Fibroblast of upper back skin (primary cell): ENCODE measurements at places on chromosomes 13 and 19.

DNA sequence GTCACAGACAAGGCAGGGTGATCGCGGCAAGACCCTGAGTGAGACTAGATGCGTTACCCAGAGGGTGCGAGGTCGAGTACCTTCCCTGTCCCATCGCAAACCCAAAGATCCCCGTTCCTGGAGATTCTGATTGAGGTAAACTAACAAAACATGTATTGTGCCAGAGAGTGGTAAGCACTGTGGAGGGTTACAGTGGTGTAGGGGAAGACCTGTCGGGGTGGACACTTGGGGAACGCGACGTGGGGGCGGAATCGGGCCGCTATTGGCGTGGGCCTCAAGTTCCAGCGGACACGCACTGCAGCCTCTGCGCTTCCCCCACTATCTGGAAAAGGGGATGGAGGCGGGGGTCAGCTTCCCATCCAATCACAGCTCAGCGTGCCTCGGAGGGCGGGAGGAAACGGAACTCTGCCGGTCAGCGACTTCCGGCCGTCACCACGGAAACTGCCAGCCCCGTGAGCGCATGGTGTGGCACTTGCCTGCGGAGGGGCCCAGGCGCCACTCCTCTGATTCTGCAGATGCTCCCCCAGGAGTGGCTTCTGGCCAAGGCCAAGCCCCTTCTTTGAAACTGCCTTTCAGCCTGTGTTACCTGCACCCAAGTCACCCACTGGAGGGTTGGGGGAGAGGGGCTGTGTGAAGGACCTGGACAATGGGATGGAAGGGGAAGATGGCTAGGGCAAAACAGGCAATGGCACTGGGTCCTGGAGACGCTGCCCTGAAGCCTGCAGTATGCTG lies 1.0 kb upstream of the UBE2M start:
- DNase-seq = peak; percentile 92

DNA sequence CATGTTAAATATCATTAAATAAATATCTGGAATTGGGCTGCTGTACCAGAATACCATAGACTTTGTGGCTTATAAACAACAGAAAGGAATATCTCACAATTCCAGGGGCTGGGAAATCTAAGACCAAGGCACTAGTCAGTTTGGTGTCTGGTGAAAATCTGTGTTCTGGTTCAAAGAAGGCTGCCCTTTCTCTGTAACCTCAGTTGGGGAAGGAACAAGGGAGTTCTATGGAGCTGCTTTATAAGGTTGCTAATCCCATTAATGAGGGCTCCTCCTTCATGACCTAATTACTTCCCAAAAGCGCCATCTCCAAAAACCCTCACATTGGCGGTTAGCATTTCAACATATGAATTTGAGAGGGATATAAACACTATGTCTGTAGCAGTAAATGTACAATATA lies 480.9 kb downstream of the GPC5 start:
- DNase-seq = no peak

DNA sequence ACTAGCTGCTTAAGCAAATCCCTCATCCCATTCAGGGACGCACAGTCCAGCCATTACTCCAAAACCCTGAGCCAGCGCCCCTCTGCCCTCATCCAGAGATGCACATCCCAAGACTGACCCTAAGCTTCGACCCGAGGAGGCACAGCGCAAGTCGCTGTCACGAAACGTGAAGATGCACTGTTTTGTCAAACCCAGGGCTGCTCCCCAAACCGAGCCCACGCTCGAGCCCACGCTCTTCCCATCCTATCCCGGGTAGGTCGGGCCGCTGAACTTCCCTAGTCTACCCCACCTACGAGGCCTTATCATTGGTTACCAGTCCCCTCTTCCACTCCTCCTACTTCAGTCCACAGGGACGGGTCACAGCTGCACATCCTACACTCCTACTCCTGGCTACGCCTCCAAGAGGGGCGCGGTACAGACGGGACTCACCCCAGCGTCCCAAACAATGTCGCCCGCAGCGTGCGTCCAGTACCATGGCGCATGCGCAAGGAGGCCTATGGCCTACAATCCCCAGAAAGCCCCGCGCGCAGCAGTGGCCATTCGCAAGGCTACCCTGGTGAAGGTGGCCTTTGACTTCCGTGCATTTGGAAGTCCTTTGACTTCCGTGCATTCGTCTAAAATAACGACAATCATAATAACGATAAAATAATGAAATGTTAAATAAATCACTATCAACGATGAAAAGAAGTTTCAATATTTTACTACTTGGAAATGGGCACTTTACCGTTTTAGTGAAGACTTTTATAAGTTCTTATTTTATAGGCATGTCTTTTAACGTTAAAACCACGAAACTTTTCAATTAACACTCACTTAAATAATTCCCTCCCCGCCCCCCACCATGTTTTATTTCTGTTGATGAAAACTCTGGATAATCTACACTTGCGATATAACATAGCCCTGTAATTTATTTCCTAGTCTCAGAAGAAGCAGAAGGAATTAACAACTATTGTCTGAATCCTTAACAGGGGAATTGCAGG lies at the start of gene ZNF285:
TSS of gene ZNF285 (minus strand) at position 470 of the 977 bp plus-strand sequence. CDS start 4,395 bp downstream, outside the sequence.
- peak; percentile 97 for DNase-seq

GRCh38 chr13:77168237-77168636 lies 141.3 kb upstream of the FBXL3 start:
- DNase-seq = no peak

DNA sequence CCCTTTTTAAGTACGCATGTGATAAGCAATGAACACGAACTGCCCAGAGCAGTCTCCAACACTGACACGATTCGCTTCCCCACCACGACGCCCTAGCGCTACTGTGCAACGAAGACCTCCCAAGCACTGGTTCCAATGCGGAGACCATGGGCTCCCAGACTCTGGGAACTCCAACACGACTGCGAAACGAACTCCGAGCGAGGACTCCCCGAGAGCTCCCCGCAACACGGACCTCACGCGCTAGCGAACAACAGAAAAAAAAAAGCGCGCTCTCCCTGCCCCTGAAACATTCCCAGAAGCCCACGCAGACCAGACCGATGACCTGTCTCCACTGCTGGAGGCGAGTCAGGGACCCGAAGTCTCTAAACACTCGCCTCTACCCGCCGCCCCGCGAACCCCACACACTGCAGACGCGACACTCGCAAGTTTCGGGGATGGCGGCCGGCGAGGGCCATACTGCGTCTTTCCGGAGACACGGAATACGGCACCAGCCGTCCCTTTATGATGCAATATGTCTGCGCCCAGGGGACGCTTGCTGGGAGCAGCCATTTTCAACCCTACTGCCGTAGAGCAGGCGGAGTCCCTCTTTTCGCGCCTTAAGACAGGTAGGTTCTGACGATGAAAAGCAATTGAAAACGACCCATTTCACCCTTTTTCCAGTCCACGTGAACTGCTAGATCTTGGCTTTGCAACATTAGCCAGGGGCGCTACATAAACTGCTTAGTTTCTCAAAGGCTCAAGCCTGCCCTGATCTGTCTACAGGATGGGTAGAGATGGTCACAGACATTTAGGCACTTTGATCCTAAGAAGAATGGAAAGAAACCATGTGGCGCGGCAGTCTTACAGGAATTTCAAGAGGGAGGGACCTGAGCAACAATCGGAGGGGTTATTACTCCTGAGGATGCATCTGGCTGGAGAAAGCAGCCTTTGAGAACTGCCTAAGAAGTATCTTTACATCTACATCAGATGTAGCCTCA lies at the start of gene ZNF577:
TSS of gene ZNF577 (minus strand) at position 430 of the 977 bp plus-strand sequence. CDS start 7,569 bp downstream, outside the sequence.
- DNase-seq = peak; percentile 93

GRCh38 chr13:31927219-31927653 lies 104.3 kb upstream of the FRY start:
- no peak for DNase-seq

GRCh38 chr19:22438011-22438410 lies 15.9 kb upstream of the ZNF98 start:
- no peak for DNase-seq

DNA sequence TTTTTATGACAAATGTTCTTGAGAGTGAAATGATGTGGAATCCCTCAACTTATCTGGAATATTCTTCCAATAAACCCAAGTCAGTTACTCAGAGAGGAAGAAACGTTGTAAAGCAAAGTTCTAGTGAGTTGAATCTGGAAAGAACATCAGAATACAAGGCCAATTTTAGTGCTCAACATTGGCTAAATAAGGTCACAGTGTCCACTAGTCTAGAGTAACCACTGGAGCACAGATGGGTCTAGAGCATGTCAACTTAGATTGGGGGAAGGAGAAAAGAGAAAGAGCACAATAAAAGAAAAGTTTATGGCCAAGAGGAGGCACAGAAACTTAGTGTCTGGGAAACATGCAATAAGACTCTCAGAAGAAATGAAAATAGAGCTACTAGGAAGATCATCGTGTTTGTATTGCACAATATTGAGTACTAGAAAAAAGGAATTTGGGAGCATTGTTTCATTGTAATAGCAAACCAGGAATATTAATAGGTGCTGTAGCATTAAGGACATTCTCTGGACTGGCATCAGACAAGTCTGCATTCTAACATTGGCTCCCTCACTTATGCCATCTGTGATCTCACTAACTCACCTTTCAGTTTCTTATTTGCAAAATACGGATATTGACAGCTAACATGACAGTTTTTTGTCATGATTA lies 1318.5 kb downstream of the PCDH9 start:
- no peak for DNase-seq

DNA sequence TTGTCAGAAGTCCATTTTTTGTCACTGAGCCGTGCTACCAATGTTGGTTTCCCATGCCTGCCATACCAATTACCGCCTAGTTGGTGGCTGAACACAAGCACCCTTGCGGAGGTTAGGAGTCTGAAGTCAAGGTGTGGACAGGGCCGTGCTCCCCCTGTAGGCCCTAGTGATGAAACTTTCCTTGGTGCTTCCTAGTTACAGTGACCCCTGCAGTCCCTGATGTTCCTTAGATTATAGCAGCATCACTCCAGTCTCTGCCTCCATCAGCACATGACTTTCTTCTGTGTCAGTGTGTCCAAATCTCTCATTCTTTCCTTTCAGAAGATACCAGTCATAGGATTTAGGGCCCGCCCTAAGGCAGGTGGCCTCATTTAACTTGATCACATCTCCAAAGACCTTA lies 99.0 kb downstream of the MYO16 start:
- no peak for DNase-seq

DNA sequence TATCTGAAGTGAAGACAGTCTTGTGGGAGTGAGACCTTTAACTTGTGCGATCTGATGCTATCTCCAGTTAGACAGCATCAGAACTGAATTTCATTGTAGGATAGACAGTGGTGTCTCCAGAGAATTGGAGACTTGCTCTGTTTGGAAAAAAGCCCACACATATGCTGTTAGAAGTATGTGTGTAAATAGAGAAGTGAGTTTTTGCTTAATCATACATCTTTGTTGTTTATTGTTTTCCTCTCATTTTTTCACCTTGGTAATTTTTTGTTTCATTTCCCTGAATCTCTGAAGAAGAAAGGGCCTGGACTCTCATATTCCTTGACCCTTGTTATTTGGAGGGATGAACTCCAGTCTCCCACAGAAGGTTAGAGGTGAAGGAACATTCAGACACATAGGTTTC lies 21.8 kb downstream of the FPR3 start:
- no peak for DNase-seq

GRCh38 chr13:88461272-88462009 lies 790.3 kb downstream of the SLITRK5 start:
- DNase-seq = no peak
